ENCODE measurements at places on chromosomes 3 and 15. TPM values are rescaled to one million over a fixed set of nuclear protein-coding genes. Genes with fewer than 3 reads are reported as not detected.

TEX9 gene
- total RNA-seq: 13.1 TPM

RYR3 gene
- total RNA-seq: not detected

A4GNT gene
- not detected for total RNA-seq

SI gene
- not detected for total RNA-seq

TMEM45A gene
- 0.95 TPM for total RNA-seq

POPDC2 gene
- 1.0 TPM for total RNA-seq

WDR49 gene
- total RNA-seq: 1.4 TPM

BRK1 gene
- total RNA-seq: 120 TPM

KCNMB3 gene
- total RNA-seq: 6.4 TPM

SRGAP3 gene
- 9.7 TPM for total RNA-seq

LTK gene
- total RNA-seq: 0.24 TPM

GRCh38 chr3:12663936-12664908 lies at the start of gene RAF1:
RAF1 (minus strand) TSS chr3:12664117; CDS start chr3:12618721, 45,396 bp downstream.
- peaks cover 20% of the 10 kb centered on the region for H3K4me1 ChIP-seq
- no peaks in the 10 kb centered on the region for H3K27me3 ChIP-seq

DNA sequence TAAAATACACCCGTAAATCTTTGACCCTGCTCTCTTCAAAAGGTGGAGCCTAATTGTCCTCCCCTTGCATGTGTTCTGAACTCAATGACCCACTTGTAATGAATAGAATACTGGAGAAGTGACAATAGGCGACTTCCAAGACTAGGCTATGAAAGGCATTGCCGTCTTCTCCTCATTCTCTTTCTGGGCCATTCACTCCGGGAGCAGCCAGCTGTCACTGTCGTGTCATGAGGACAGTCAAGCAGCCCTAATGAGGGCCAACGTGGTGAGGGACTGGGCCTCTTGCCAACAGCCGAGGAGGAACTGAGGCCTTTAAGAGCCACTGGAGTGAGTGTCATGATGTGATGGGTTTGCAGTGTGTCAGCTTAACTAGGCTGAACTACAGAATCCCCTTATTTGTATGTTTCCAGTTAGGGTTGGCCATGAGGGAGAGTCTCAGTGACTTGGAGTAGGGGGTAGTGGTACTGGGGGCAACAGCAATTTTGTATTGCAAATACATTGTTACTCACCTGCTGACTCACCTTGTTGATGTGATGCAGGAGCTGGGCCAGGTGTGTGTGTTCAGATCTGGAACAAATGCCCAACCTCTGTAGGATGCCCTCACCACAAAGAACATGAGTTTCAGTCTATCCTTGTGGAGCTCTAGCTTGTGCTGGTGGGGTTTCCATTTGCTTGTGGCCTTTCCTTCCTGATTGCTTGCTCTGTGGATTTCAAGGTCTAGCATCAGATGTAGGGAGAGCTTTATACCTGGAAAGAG lies 188.5 kb upstream of the PROK2 start:
- no peak overlapping the region for H3K4me3 ChIP-seq
- H3K4me1 ChIP-seq: peaks cover 8% of the 10 kb centered on the region
- H3K27me3 ChIP-seq: peaks cover 80% of the 10 kb centered on the region
- DNase-seq: no peak

GRCh38 chr3:74613060-74613459 lies 1.4 kb downstream of the CNTN3 start:
- no peak overlapping the region for H3K27ac ChIP-seq
- no peak overlapping the region for H3K4me3 ChIP-seq
- no peaks in the 10 kb centered on the region for H3K4me1 ChIP-seq

GRCh38 chr3:10440684-10441083 lies 64.7 kb downstream of the ATP2B2 start:
- no peak for DNase-seq
- no peak overlapping the region for H3K4me3 ChIP-seq
- no peaks in the 10 kb centered on the region for H3K36me3 ChIP-seq

DNA sequence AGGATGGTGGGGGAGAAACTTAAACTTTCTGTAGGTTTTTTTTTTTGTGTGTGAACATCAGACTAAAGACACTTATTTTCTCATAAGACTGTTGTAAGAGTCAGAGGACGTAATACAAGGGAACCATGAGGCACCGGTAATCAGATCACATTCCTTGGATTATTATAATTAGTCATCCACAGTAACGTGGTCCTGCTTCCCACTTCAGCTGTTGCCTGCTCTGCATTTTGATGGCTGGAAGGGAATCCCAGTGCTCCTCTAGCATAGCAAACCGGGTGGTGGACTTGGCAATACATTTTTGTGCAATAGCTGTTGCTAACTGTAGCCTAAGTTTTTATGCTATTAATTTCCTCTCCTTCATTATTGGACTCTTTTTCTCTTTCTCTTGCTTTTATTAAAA lies 294.8 kb downstream of the NR2F2 start:
- H3K4me3 ChIP-seq: no peak overlapping the region
- no peak for DNase-seq
- no peak overlapping the region for H3K27ac ChIP-seq
- H3K36me3 ChIP-seq: no peaks in the 10 kb centered on the region
- no peaks in the 10 kb centered on the region for H3K27me3 ChIP-seq
- no peaks in the 10 kb centered on the region for H3K4me1 ChIP-seq

DNA sequence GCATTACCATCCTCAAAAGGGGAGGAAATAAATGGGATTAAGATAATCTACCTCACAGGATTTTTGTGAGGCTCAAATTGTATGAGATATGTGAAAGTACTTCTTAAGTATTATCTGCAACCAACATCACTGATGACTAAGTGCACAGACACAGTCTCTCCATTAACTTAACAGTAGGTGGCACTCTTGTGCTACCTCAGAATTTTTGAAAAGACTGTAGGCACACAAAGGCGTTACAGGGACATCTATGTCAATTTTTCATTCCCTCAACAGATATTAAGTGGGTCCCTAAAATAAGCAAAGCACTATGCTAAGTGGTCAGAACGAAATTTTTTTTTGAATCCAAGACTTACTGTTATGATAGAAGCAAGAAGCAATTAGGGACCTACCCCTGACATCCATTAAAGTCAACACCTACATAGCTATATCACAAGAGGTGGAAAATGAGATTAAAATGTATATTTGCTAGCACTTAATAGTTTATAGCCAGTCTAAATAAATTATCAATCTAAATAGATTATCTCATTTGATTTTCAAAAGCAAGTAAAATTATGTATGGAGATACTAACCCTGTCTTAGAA lies 52.9 kb downstream of the RYK start:
- no peak overlapping the region for H3K4me3 ChIP-seq
- DNase-seq: peak; percentile 51
- peaks cover 23% of the 10 kb centered on the region for H3K4me1 ChIP-seq
- peaks cover 27% of the 10 kb centered on the region for H3K36me3 ChIP-seq

- H3K27ac ChIP-seq: no peak overlapping the region
- H3K27me3 ChIP-seq: no peaks in the 10 kb centered on the region
- no peak for DNase-seq
Measured at GRCh38 chr3:64221571-64222257, 3.6 kb downstream of the PRICKLE2 start.

- no peaks in the 10 kb centered on the region for H3K4me1 ChIP-seq
- H3K27ac ChIP-seq: no peak overlapping the region
- no peaks in the 10 kb centered on the region for H3K27me3 ChIP-seq
- no peak overlapping the region for H3K4me3 ChIP-seq
Measured at GRCh38 chr3:11810276-11810675, 36.4 kb downstream of the TAMM41 start.

- H3K27ac ChIP-seq: no peak overlapping the region
- H3K4me3 ChIP-seq: no peak overlapping the region
- no peaks in the 10 kb centered on the region for H3K27me3 ChIP-seq
- DNase-seq: no peak
- H3K4me1 ChIP-seq: no peaks in the 10 kb centered on the region
Measured at GRCh38 chr3:8606701-8607231, 37.8 kb downstream of the SSUH2 start.

DNA sequence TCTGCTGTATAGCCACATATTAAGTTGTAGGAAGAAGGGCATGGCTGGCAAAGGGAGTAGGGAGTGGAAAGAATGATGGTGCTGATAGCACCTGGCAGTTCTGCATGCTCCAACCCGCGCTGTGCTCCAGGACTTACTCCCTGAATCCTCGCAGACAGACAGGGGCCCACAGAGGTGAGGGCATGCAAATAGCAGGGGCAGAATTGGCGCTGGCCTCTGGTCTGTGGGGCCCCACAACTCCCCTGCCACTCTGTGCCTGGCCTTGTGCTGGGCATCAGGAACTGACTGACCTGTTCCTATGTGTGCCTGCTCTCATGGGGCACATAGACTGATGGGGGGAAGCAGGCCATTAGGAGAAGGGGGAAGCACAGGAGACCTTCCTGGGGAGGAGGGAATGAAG lies 20.9 kb downstream of the HDAC11 start:
- H3K27me3 ChIP-seq: no peaks in the 10 kb centered on the region
- no peak overlapping the region for H3K27ac ChIP-seq
- peaks cover 3% of the 10 kb centered on the region for H3K36me3 ChIP-seq
- no peaks in the 10 kb centered on the region for H3K4me1 ChIP-seq
- H3K4me3 ChIP-seq: no peak overlapping the region

DNA sequence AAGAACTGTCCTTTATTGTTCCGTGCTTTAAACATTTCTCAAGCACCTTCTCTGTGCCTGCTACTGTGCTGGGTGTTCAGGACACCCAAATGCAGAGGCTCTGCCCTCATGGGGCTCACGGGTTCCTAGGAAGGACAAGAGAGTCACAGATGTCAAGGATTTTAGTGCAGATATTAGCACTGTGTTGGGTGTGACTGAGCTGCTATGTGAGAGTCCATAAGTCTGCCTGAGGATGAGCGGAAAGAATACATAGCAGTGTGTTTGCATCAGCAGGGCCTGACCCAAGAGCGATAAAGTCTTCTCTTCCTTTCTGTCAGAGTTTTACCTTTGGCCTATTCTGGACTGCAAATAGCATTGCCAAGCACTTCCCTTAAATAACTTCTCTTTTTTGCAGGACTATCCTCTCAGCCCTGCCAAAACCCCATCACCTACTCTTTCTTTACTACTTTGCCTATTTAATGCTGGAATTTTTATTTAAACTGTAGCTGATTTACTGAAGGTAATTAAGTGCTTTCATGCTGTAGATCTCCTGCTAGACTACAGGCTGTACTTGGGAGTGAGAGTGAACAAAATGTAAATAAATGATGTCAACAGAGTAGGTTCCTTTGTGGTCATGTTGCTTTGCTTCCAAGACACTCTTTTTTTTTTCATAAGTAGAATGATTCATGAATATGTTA lies 459.4 kb upstream of the TPRG1 start:
- no peaks in the 10 kb centered on the region for H3K36me3 ChIP-seq
- H3K27ac ChIP-seq: no peak overlapping the region
- DNase-seq: no peak
- H3K27me3 ChIP-seq: no peaks in the 10 kb centered on the region

- no peaks in the 10 kb centered on the region for H3K27me3 ChIP-seq
- no peak overlapping the region for H3K27ac ChIP-seq
- no peaks in the 10 kb centered on the region for H3K36me3 ChIP-seq
- DNase-seq: no peak
Measured at GRCh38 chr15:96535148-96535547, 204.6 kb downstream of the NR2F2 start.

DNA sequence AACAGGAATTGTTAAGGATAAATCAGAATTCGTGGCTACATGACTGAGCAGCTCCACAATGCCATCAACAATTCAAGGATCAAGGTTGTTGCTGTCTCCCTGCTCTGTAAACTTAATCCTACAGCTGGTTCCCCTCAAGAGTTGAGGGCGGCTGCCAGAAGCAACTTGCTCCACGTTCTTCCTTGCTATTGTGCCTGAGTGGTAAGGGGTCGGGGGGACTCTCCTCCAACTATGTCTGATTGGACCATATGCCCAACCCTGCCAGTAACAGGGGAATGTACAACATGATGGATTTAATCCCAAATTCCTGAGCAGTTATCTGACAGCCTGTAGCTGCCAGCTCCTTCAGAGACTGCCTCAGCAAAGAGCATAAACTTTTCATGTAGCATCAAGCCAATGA lies 37.9 kb upstream of the MECOM start:
- DNase-seq: no peak
- no peaks in the 10 kb centered on the region for H3K4me1 ChIP-seq
- H3K27ac ChIP-seq: no peak overlapping the region

GRCh38 chr3:185537369-185537970 lies 14.9 kb downstream of the LIPH start:
- no peaks in the 10 kb centered on the region for H3K27me3 ChIP-seq
- peak overlapping the region; percentile 99 for H3K27ac ChIP-seq
- peak overlapping the region; percentile 51 for H3K4me3 ChIP-seq
- peak; percentile 92 for DNase-seq

GRCh38 chr15:65305150-65305758 lies 777 bp downstream of the RNU5B-1 start:
- H3K27ac ChIP-seq: peak overlapping the region; percentile 100
- DNase-seq: peak; percentile 14
- peaks cover 31% of the 10 kb centered on the region for H3K36me3 ChIP-seq
- no peaks in the 10 kb centered on the region for H3K27me3 ChIP-seq
- peaks cover 11% of the 10 kb centered on the region for H3K4me1 ChIP-seq

- peaks cover under 1% of the 10 kb centered on the region for H3K36me3 ChIP-seq
- H3K27ac ChIP-seq: no peak overlapping the region
Measured at GRCh38 chr3:126524429-126524988, 554 bp downstream of the CHST13 start.

- peaks cover 41% of the 10 kb centered on the region for H3K27me3 ChIP-seq
- no peak overlapping the region for H3K27ac ChIP-seq
- no peaks in the 10 kb centered on the region for H3K36me3 ChIP-seq
- H3K4me3 ChIP-seq: no peak overlapping the region
Measured at GRCh38 chr3:34016925-34017587, 218.6 kb downstream of the PDCD6IP start.

- H3K36me3 ChIP-seq: no peaks in the 10 kb centered on the region
- DNase-seq: no peak
- no peaks in the 10 kb centered on the region for H3K4me1 ChIP-seq
- H3K27me3 ChIP-seq: no peaks in the 10 kb centered on the region
Measured at GRCh38 chr15:36694574-36694973, 115.1 kb downstream of the CDIN1 start.

- H3K4me3 ChIP-seq: no peak overlapping the region
- H3K27me3 ChIP-seq: no peaks in the 10 kb centered on the region
- no peaks in the 10 kb centered on the region for H3K4me1 ChIP-seq
- no peaks in the 10 kb centered on the region for H3K36me3 ChIP-seq
- no peak for DNase-seq
Measured at GRCh38 chr3:73586190-73586589, 38.6 kb downstream of the PDZRN3 start.

GRCh38 chr3:82816086-82816485 lies 1054.6 kb upstream of the GBE1 start:
- no peaks in the 10 kb centered on the region for H3K4me1 ChIP-seq
- no peak for DNase-seq
- H3K27me3 ChIP-seq: no peaks in the 10 kb centered on the region
- no peaks in the 10 kb centered on the region for H3K36me3 ChIP-seq

DNA sequence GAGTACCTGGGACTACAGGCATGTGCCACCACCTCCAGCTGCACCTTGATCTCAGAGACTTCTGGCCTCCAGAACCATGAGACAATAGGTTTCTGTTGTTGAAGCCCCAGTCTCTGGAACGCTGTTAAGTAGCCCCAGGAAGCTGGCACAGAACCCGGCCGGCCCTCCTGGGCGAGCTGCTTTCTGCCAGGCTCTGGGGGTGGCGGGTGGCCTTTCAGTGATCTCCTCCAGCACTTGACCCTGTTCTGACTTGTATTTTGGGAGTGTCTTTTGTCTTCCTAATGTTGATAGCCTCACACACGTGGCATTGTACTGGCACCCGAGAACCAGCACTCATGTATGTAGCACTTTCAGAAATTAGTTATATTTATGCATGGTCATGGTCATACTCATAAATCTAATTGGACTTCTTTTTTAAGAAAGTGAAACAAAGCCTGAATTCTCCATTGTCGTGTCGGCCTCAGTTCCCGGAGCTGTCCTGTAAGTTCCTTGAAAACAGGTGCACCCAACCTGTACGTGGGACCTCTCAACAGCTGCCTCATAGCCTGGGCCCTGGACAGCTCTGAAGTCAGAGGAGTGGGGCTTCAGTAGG lies 74.0 kb downstream of the TFRC start:
- peaks cover 46% of the 10 kb centered on the region for H3K27me3 ChIP-seq
- no peak overlapping the region for H3K27ac ChIP-seq
- no peaks in the 10 kb centered on the region for H3K36me3 ChIP-seq
- H3K4me3 ChIP-seq: no peak overlapping the region
- no peaks in the 10 kb centered on the region for H3K4me1 ChIP-seq
